ENCODE measurements at places on chromosomes 16 and 17. TPM values are rescaled to one million over a fixed set of nuclear protein-coding genes. Genes with fewer than 3 reads are reported as not detected.

GLIS2 gene
- 5.7 TPM for total RNA-seq

TK1 gene
- total RNA-seq, result 1.7 TPM

TP53TG3D gene
- total RNA-seq, result not detected

SLFN12L gene
- under 0.01 TPM for total RNA-seq

AGRP gene
- not detected for total RNA-seq

KCNH4 gene
- 0.74 TPM for total RNA-seq

Measured in temporal lobe (tissue), 4 donors.